ENCODE measurements at places on chromosomes 16 and 17.

- no peak for DNase-seq
Observed at GRCh38 chr16:89334461-89334860, 117.0 kb downstream of the ZNF778 start.

DNA sequence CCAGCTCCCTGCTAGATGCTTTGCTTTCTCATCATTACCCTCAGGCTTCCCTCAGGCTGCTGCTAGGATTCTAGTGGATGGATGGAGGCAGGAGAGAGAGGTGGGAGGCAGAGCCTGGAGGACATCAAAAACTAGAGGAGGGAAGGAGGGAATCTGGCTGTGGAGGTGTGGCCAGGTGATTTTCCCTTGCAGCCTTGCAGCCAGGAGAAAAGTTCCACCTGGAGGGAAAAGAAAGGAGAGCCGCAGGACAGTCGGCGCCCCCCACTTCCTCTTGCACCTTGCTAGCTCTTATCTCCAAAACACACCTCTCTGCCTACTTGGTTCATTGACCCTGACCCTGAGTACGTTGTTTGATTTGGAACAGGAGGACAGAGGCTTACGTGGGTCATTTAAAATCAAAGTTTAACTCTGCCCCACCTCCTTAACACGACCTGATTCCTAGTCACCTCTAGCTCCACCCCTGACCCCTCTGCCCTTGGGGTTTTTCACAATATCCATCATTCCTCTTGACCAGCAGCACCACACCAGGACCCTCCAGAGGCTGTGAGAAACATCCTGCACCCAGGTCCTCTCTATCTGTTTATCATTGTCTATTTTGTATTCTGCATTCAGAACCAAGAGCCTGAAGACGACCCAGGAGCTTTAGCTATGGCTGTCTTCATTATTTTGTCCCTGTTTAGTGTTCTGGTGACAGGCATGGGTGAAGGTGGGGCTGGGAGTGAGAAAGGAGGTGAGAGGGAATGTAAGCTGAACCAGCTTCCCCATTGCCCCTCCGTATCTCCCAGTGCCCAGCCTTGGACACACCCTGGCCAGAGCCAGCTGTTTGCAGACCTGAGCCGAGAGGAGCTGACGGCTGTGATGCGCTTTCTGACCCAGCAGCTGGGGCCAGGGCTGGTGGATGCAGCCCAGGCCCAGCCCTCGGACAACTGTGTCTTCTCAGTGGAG, 15.9 kb downstream of the AOC3 start:
- no peak for DNase-seq

DNA sequence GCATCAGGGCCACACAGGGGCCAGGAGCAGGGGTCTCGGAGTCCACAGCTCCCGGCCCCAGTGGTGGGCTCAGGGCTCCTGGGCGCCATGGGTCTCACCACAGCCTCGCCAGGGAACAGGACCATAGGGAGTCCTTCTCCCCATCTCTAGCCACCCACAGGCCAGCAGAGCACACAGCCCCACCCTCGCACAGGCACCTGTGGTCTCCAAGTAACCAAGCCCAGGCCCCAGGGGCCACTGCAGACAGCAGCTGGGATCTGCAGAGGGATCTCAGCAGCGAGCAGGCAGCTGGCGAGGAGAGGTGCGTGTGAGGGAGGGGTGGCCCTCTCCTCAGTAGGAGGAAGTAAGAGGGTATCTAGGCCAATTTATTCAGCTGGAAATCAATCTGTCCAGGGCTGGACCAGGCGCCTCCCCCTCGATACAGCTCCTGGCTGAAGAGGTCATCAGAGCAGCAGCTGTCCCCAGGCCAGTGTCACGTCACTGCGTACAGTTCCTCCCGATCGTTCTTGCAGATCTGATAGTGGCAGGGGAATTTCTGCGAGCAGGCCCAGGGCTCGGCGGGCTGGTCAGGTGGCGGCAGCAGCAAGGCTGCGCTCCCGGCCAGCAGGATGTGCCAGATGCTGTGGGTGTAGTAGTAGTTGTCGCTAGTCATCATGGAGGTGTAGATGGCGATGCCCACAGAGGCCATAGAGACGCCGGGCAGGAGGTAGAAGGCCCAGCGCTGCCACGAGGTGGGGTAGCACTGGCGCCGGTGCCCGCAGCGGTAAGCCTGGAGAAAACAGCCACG, 1.4 kb upstream of the MRPL28 start:
- no peak for DNase-seq

DNA sequence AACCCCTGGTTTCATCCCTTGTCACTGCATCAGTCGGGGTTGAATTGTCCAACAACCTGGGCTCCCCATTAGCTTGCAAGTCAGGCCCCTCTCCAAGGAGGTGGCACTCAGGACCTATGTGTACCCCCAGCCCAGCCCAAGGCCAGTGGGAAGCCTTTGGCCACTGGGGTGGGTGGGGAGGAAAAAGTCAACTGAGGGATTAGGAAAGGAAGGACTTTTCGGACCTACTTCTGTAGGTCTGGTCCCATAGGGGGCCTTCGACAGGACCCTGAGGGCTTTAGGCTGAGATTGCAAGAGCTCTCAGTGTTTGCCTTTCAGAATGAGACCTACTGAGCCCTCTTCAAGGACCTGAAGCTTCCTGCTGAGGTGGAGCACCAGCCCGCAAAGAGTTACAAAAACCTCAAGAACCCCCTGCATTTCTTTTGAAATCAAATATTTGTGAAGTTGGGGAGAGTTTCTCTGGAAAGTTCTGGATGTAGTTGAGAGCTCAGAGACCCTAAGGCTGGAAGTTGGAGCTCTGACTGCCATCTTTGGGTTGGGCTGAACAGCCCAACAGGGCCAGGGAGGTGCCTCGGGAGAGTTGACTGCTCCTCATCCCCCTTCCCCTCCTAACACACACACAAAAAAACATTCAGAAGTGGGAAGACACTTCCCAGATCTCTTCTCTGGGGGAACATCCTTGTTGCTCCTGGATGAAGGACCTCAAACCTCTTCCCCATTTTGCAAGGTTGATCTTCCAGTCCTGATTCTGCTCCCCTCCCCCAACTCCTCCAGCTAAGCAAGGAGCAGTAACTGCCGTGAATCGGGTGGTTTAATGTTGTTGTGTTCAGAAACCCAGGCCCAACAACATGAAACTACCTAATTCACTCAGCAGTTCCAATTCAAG, 5.8 kb upstream of the HOXB9 start:
- DNase-seq: no peak

DNA sequence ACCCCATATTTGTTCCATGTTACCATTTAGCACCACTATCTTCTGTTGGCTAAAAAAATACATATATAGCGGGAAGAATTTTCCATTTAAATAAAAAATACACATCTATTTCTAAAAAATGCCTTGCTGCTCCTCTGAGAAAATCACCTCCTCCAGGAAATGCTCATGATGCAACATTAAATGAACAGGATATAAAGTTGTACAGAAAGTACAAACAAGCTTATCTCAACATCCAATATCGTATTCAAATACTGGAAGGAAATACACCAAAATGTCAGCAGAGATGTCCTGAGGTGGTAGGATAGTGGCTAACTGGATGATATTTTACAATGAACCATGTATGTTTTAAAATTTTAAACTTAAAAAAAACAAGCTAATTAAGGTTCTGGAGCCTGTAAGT, 21.3 kb downstream of the GNA13 start:
- no peak for DNase-seq

All from activated CD4-positive, alpha-beta T cell treated with anti-CD3 and anti-CD28 coated beads for 36 hours (primary cell).